ENCODE measurements at places on chromosomes 1 and 21.

- no peak for DNase-seq
These were observed 37.0 kb downstream of the CAPN8 start for GRCh38 chr1:223628233-223629125.

GRCh38 chr21:36610935-36611334, 88.0 kb upstream of the SIM2 start:
- DNase-seq = no peak

DNA sequence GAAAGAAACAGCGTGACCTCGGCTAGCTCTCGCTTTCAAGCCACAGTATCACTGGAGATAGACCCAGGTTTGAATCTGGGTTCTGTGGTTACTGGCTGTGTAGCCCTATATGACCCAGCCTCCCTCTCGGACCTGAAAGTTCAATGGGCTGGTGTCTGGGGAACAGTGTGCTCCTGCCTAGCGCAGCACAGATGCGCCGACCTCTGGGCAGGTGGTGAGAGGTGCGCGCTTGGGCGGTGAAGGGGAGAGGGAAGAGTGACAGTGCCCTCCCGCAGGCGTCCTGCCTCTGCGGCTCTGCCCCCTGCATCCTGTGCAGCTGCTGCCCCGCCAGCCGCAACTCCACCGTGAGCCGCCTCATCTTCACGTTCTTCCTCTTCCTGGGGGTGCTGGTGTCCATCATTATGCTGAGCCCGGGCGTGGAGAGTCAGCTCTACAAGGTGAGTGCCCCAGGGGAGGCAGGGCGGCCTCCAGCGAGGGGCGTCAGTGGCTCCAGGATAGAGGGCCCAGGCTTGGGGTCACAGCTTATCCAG, 10.5 kb downstream of the SERINC2 start:
- no peak for DNase-seq

DNA sequence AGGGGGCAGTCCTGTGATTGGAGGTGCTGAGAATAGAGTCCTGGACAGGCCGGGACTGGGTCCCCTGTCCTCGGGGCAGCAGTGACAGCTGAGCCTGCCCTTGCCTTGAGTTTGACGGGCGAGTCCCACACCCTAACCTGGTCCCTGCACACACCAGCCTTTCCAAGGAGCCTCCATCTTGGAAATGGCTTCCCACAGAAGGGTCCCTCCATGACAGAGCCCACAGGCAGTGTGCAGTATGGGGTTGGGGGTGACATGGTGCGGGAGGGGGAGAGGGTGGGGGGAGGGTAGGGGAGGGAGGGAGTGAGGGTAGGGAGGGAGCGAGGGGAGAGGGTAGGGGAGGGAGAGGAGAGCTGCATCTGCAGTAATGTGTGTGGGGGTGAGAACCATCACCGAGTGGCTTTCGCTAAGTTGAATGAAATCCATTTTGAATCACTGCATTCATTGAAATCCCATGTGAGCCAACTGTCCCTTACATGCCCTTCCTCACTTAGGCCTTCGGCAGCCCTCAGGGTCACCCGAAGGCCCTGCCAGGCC, 10.1 kb upstream of the TMEM52 start:
- no peak for DNase-seq

GRCh38 chr1:19605967-19606366, 38.1 kb upstream of the NBL1 start:
- DNase-seq = no peak

DNA sequence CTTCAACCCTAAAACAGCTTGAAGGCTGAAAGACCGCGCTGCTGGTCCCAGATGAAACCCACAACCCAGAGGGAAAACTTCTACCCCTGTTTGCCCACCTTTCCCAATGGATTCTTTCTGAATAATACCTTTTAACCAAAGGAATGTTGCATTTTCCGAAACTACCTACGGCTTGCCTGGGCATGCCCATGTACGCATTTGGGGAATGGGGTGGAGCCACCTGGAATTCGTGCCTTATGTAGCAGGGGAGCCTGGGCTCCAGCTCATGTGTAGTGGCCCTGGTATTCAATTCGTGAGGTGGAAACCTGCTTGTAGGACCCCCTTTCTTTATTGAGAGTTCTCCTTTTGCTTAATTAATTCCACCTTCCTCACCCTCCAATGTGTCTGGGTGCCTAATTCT, 256.6 kb upstream of the RGS18 start:
- DNase-seq = no peak
